Right renal cortex interstitium (tissue), 3 donors: ENCODE measurements at places on chromosomes 16 and 17. TPM values are rescaled to one million over a fixed set of nuclear protein-coding genes. Genes with fewer than 3 reads are reported as not detected.

DNA sequence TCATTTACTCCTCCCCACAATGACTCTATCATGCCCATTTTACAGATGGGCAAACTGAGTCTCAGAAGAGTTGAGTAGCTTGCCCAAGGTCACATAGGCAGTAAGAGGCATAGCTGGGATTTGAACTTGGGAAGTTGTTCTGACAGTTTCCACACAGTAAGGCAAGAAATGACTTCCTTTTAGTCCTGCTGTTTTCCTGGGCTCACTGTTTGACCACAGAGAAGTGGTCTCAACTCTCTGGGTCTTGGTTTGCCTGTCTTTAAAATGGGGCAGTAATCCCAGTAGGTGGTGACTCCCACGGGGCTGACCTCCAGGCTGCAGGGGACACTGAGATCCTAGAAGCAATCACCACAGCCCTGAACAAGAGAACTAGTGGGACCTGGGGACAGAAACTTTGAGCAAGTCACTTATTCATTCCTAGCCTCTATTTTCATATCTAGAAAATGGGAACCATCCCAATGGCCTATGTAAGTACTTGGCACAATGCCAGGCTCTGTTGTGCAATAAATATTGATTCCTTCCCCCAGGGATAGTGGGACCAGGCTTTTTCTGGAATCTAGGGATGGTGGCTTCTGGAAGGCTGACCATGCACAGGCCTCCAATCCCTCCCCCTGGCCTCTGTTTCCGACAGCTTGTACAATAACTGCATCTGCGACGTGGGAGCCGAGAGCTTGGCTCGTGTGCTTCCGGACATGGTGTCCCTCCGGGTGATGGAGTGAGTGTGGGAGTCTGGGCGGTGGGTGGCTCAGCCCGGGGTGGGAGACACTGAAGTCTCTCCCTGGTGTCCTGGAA is 20.5 kb downstream of the DEXI start:
- no peak for DNase-seq

GRCh38 chr17:49890077-49890821 is 42.4 kb upstream of the TAC4 start:
- DNase-seq = no peak

DNA sequence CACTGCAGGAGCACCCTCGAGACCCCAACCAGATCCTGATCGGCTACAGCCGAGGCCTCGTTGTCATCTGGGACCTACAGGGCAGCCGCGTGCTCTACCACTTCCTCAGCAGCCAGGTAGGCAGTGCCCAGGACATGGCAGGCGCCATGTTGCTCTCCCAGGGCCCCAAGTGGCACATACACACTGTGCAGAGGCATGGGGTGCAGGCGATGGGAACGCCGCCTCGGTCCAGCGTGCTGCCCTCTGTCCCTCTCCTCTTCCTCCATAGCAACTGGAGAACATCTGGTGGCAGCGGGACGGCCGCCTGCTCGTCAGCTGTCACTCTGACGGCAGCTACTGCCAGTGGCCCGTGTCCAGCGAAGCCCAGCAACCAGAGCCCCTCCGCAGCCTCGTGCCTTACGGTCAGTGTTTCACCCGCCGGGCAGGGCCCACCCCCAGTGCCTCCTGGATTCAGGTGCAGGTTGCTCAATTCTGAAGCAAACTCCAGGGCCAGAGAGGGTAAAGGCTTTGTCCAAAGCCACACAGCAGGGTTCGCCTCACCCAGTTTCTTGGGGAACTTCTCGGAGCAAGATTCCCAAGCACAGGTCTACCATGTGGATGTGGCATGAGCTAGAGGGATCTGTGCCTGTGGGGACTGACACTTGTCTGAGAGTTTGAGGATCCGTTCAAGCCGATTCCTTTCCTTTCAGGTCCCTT is 24.4 kb upstream of the MYO15B start:
- DNase-seq = no peak

GRCh38 chr16:75502916-75503605 is 7.8 kb upstream of the CHST6 start:
- DNase-seq = no peak

DNA sequence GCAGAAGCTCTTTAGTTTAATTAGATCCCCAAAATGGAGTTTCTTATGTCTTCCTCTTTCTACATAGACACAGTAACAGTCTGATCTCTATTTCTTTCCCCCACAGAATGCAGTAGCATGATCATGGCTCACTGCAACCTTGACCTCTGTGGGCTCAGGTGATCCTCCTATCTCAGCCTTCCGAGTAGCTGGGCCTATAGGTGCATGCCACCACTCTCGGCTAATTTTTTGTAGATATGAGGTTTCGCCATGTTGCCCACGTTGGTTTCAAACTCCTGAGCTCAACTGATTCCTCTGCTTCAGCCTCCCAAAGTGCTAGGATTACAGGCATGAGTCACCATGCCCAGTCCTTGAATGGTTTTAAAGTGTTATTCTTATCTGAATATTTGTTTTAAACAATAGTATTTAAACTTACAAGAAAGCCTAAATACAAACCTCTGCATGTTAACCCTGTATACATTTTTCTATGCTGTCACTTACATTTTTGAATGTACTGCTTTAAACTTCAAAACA is 120.6 kb downstream of the GOSR1 start:
- DNase-seq = no peak

- DNase-seq = no peak
These were observed 90.4 kb upstream of the PLEKHM1 start for GRCh38 chr17:45580924-45581323.

DNA sequence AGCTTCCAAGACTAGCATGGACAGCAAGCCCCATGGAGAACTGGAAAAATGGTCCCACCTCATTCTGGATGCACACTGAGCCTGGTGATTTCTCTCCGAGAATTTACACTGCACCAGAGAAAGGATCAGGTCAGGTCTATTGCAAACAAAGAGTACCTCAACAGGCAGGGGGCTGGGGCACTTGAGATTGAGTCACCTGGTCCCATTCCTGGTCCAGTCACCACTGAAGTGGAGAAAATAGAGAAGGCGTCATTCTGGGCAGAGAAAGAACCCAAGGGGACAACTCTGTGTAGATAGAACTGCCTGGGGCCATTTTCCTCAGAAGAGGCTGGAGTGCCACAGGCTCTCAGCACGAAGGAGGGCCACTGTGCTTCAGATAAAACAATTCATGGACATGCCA is 38.4 kb downstream of the CENPV start:
- no peak for DNase-seq

- no peak for DNase-seq
These were observed 51.4 kb downstream of the USP22 start for GRCh38 chr17:20991276-20992037.

- DNase-seq = no peak
These were observed 928.7 kb downstream of the KCNJ2 start for GRCh38 chr17:71098071-71098470.

DNA sequence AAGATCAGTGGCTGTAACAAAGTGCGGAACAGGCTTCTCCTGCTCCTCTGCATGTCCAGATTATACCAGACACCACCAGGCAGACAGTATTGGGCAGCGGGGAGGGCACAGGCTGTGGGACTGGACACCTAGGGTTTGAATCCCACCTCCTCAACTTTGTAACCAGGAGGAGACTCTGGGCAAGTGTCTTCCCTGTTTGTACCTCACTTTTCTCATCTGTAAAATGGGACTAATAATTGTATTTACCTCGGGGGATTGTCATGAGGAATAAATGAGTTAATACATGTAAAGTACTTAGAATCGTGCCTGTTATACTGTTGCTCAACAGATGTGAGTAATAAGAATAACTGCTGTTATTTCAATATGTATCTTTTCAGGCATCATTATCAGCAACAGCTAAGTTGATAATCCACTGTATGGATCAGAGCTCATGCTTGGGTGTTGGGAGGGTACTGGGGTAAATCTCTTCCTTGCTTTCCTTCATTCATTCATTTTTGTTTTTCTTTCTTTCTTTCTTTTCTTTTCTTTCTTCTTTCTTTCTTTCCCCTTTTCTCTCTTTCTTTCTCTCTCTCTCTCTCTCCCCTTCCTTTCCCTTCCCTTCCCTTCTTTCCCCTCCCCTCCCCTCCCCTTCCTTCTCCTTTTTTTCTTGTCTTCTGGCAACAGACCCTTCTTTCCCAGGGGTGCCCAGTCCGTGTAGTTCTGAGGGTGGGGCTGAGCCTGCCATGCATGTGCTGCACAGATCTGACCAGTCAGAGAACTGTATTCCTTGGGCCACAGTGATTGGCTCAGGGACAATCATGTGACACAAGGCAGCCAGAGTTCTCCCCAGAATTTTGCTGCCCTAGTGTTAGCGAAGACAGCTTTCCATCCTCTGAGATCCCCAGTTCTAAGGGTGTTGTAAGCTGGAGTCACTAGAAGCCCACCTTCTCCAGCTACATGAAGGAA is 25.3 kb upstream of the BRD7 start:
- DNase-seq = no peak

DNA sequence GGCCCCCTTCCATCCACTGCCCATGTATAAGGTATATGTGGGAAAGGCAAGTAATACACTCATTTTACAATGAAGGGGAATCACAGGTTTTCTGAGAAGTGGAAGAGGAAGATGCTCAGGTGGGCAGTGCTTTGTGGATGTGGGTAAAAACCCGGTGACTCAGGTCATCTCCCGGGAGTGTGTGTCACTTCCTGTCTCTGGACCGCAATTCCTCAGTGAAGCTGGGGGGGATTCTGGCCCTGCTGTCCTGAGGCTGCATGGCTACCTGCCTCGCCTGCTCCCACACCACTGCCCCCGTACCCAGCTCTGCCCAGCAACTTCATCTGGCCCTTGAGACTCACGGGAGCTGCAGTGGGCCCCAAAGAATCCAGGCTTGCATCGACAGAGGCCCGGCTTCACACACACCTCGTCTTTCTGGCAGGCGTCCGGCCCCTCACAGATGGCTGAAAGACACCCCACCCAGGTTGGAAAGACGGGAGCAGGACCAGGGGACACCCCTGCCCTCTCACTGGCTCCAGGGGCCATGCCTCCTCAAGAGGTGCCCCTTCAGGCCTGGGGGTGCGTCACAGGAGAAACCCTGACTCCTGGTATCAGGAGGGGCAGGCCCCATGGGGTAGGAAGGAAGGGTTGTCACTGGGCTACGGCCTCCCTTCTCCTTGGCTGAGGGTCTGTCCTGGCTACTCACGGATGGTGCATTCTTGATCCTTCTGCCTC is 882 bp downstream of the SCARF1 start:
- no peak for DNase-seq

DNA sequence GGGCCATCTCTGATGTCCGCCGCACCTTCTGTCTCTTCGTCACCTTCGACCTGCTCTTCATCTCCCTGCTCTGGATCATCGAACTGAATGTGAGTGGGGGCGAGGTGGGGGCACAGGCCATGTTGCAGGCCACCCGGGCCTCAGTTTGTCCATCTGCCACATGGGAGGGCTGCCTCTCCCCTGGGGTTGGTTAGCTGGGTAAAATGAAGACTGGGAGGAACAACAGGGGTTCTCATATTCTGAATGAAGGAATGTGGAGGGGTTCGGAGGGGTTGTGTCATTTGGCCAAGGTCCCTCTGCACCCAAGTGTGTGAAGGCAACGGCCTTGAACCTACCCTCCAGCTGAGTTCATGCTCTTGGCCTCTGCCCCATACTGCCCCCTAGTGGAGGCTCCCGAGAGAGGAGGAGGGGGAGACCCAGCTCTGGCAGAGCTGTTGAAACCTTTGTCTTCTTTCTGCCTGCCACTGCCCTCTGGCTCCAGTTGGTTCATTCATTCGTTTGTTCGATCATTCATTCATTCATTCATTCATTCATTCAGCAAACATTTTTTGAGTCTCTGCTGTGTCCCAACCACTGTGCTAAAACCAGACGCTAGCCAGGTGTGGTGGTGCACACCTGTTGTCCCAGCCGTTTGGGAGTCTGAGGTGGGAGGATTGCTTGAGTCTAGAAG is 11.4 kb upstream of the TCAP start:
- DNase-seq = no peak

DNA sequence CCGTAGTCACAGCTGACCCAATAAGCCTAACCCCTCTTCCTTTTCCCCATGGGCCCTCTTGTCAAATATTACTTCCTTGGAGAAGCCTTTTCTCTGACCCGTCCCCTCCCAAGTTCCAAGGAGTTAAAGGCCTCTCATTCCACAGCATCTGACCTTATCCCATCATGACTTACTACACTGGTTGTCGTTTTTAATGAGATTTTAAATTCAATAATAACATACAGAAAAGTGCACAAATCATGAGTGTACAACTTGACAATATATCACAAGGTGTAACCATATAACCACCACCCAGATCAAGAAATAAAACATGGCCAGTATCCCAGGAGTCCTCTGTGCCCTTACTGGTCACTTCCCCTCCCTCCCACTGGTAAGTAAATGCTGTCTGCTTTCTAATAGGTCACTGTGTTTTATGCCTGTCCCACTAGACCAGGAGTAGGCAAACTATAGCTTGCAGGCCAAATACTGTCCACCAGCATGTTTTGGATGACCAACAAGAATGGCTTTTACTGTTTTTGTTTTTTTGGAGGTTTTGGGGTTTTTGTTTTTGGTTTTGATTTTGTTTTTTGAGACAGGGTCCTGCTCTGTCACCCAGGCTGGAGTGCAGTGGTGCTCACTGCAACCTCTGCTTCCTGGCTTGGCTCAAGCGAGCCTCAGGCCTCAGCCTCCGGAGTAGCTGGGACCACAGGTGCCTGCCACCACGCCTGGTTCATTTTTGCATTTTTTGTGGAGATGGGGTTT is 1.2 kb upstream of the FDXR start:
- DNase-seq = no peak

DNA sequence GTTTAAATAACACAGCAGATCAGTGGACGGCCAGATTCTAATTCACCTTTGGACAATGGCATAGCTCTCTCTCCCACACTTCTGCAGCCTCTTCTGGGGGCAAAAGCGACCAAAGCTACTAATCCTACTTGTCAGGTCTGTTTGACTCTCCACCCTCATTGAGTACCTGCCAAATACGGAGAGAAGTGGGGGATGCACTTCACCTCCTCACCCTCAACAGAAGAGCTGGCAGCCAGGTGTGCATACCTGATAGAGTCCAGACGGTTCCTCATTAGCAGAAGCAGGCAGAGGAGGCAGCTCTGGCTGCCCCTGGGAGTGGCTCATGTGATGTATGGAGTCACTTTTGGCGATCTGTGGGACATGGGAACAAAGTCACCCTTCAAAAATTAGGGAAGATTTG is 4.9 kb downstream of the DNAH3 start:
- DNase-seq = no peak

- DNase-seq = no peak
These were observed 1.7 kb upstream of the SPATA20 start for GRCh38 chr17:50545311-50545710.

GRCh38 chr17:29005936-29006511 is at the start of gene SEZ6:
SEZ6 (minus strand) TSS chr17:29006033; CDS start chr17:29005869, 164 bp downstream.
- DNase-seq = peak; percentile 70

- no peak for DNase-seq
These were observed at the start of gene RAI1 for GRCh38 chr17:17681187-17681743. RAI1 (plus strand) TSS chr17:17681458; CDS start chr17:17792949, 111,491 bp downstream.

TMC5 gene
- polyA plus RNA-seq = 0.55 TPM

CD300LB gene
- polyA plus RNA-seq = 0.23 TPM

TLCD3B gene
- polyA plus RNA-seq = 0.90 TPM

CFAP119 gene
- 7.9 TPM for polyA plus RNA-seq

SMPD3 gene
- 1.1 TPM for polyA plus RNA-seq

PIRT gene
- polyA plus RNA-seq = not detected

PTX4 gene
- polyA plus RNA-seq = not detected

CCDC40 gene
- 9.4 TPM for polyA plus RNA-seq

RNF151 gene
- polyA plus RNA-seq = not detected

ARHGAP23 gene
- 46.5 TPM for polyA plus RNA-seq

SCN4A gene
- 0.85 TPM for polyA plus RNA-seq
